ENCODE measurements at places on chromosomes 5 and 9.

DNA sequence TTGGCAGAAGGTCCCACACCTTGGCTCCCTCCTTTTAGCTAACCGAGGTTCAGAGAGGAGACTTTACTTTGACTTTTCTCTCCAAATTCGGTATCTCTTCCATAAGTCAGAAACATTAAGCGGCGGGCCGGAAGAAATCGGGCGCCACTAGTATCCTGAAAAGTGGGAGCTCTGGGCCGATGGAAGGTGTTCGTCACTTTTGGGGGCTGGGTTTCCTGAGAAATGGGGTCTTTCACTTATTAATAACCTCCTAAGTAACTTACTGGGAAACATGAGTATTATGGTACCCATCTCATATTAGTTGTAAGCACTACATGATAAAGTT is 716 bp downstream of the STX17 start:
- no peak for DNase-seq

- no peak for DNase-seq
Measured at GRCh38 chr9:119873877-119874276, 504.6 kb upstream of the BRINP1 start.

- DNase-seq, result no peak
Measured at GRCh38 chr9:14133394-14133793, 180.5 kb downstream of the NFIB start.

DNA sequence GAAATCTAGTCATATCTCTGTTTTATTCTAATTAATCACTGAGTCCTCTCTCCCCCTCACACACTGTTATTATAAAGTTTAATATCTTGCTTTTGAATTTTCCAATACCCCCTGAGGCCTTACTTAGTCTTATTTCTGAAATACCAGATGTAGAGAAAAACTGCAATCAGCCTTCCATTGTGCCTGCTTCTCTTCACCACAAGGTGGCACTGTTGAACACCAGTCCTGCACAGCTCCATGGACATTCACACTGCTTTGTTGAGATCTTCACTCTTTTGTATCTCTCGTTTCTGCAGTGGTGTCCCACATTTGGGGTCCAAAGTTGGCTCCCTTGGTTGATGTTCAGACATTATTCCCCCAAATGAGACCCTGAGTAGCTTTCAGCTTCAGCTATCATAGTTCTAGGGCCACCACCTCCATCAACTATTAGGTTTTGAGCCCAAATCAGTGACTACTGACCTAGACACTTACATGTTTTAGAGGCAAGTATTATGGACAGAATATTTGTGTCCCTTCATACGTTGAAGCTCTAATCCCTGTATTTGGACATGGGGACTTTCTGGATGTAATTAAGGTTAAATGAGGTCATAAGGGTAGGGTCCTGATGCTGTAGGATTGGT is 24.3 kb downstream of the BOD1 start:
- DNase-seq, result peak; percentile 3

- DNase-seq, result no peak
Measured at GRCh38 chr5:28808967-28809810, 1770.8 kb upstream of the CDH9 start.

- no peak for DNase-seq
Measured at GRCh38 chr9:137552022-137552768, 516 bp downstream of the MRPL41 start.
